ENCODE measurements at places on chromosomes 2 and 18.

GRCh38 chr2:18435426-18436037, 124.9 kb downstream of the RDH14 start:
- no peak overlapping the region for H3K27ac ChIP-seq
- H3K4me1 ChIP-seq: no peaks in the 10 kb centered on the region
- peaks cover 6% of the 10 kb centered on the region for H3K27me3 ChIP-seq
- no peaks in the 10 kb centered on the region for H3K36me3 ChIP-seq
- no peak for DNase-seq

DNA sequence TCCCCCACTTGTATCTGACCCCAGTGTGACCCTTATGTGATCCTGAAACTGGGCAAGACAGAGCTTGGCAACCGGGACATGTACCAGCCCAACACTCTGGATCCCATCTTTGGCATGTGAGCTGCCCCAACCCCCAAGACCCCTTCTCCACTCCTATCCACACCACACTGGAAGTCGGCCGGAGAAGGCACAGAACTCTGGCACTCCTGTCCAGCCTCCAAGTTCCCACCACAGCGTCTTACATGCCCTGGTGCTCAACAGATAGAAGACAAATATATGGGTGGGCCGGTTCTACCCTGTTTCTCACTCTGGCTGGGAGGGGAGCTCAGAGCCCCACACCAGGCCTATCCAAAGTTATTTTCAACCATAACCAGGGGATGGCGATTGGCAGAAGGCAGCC, 40.8 kb downstream of the LMAN2L start:
- no peaks in the 10 kb centered on the region for H3K4me1 ChIP-seq
- H3K36me3 ChIP-seq: no peaks in the 10 kb centered on the region
- no peak overlapping the region for H3K27ac ChIP-seq
- DNase-seq: no peak

- no peaks in the 10 kb centered on the region for H3K36me3 ChIP-seq
- DNase-seq: no peak
- no peak overlapping the region for H3K4me3 ChIP-seq
These were observed 214.2 kb upstream of the ACVR2A start for GRCh38 chr2:147630585-147630984.

DNA sequence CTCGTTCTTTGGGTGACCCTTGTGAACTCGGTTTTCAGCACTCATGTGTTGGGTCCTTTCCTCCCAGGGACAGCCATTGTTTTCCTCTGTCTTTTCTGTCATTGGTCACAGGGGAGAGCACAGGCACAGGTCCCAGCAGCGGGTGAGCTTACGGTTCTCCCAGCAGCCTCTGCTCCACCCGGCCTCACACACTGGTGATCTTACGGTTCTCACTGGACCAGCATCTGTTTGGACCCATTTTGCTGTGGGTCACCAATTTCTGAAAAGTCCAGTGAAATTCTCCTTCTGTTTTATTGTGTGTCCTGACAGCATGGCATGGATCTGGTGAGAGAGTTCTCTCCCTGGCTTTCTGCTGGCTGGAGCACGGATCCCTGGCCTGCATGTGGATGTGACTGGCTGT, 49.8 kb upstream of the ANKRD62 start:
- no peak overlapping the region for H3K4me3 ChIP-seq
- no peak overlapping the region for H3K27ac ChIP-seq
- no peaks in the 10 kb centered on the region for H3K36me3 ChIP-seq
- DNase-seq: no peak
